ENCODE measurements at places on chromosomes 2 and 18. TPM values are rescaled to one million over a fixed set of nuclear protein-coding genes. Genes with fewer than 3 reads are reported as not detected.

Gene CROCC2
- 3.6 TPM for total RNA-seq

Gene ASPRV1
- total RNA-seq: 3.9 TPM

- H3K27me3 ChIP-seq: no peaks in the 10 kb centered on the region
- no peak for DNase-seq
- no peaks in the 10 kb centered on the region for H3K36me3 ChIP-seq
- no peak overlapping the region for H3K4me3 ChIP-seq
- no peak overlapping the region for H3K27ac ChIP-seq
These were observed 127.1 kb upstream of the CHAC2 start for GRCh38 chr2:53640466-53640865.

GRCh38 chr18:48308027-48308635 lies 101.1 kb downstream of the ZBTB7C start:
- no peaks in the 10 kb centered on the region for H3K36me3 ChIP-seq
- no peaks in the 10 kb centered on the region for H3K27me3 ChIP-seq
- DNase-seq: peak; percentile 57
- no peak overlapping the region for H3K4me3 ChIP-seq
- H3K4me1 ChIP-seq: peaks cover 31% of the 10 kb centered on the region
- H3K27ac ChIP-seq: no peak overlapping the region

DNA sequence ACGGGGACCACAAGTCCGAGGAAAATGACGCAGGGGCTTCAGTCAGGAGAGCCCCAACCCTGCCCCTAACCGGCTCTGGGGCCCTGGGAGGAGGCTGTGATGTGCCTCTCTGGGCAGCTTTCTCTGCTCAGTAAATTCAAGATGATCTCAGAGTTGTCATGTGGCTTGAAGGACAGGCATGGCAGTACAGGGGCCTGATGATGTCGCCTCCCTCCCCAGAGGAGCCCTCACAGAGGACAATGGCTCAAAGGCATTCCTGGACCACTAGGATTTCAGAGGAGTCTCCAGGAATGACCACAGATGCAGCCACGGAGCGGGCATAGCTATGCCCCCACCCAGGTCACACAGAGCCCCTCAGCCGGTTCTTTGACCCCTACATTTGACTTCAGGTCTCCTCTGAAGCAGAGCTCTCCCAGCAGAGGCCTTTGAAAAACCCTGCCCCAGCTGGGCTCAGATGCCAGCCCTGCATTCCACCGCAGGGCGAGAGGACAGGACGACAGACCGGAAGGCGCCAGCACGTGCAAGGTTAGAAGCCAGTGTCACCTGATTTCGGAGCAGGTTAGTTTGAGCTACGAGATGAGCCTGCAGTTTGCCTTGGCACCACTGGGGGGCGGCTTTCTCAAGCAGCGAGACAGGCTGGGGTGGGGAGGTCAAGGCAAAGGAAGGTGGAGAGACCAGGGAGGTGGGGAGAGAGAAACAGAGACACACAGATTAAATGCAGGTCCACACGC lies 39.2 kb downstream of the BIN1 start:
- DNase-seq: peak; percentile 90
- H3K27me3 ChIP-seq: no peaks in the 10 kb centered on the region
- peaks cover 94% of the 10 kb centered on the region for H3K36me3 ChIP-seq
- no peak overlapping the region for H3K4me3 ChIP-seq
- H3K27ac ChIP-seq: no peak overlapping the region
- peaks cover 99% of the 10 kb centered on the region for H3K4me1 ChIP-seq

- H3K36me3 ChIP-seq: peaks cover 8% of the 10 kb centered on the region
- H3K4me1 ChIP-seq: no peaks in the 10 kb centered on the region
- no peak overlapping the region for H3K4me3 ChIP-seq
- DNase-seq: no peak
- H3K27ac ChIP-seq: no peak overlapping the region
These were observed 53.2 kb downstream of the TAF4B start for GRCh38 chr18:26279428-26279827.

DNA sequence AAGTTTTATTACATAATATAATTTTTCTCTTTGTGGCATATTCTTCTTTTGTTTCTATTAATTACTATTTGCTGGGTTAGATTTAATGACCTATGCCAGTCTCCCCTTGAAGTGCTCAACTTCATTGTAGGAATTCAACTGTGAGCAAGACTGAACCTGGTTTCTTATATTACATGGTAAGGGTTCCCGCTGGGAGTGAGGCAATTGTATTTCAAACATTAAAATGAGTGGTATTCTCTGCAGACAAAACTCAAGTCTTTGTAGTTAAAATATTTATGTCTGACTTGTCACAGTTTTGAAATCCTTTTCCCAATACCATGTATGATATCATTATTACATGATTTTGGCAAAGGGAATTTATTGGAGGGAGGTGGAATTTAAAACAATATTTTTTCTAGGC lies 278.7 kb downstream of the GULP1 start:
- no peak overlapping the region for H3K4me3 ChIP-seq
- no peaks in the 10 kb centered on the region for H3K4me1 ChIP-seq
- H3K36me3 ChIP-seq: no peaks in the 10 kb centered on the region

DNA sequence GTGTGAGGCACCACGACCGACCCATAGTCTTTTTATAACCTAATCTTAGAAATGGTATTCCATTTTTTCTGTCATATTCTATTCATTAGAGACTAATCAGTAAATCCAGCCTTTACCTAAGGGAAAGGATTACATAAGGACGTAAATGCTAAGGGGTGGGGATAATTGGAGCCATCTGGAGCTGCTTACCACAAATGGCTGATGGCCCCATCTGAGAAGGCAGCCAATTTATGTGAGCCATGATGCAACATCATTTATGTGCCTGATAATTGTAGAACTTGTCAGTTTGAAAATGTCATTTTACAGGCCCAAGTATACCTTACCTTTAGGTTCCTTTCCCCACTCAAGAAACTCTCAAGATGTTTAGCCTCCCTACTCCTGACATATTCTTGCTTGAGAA lies 44.0 kb downstream of the ARHGEF33 start:
- H3K27me3 ChIP-seq: no peaks in the 10 kb centered on the region
- no peak overlapping the region for H3K27ac ChIP-seq
- no peak overlapping the region for H3K4me3 ChIP-seq
- DNase-seq: no peak

GRCh38 chr2:40329739-40330030 lies 122.2 kb downstream of the SLC8A1 start:
- H3K4me3 ChIP-seq: no peak overlapping the region
- no peaks in the 10 kb centered on the region for H3K36me3 ChIP-seq
- peaks cover 6% of the 10 kb centered on the region for H3K4me1 ChIP-seq
- no peaks in the 10 kb centered on the region for H3K27me3 ChIP-seq

Gene CXCR4
- 365 TPM for total RNA-seq

Gene M1AP
- 1.3 TPM for total RNA-seq

Gene OXER1
- total RNA-seq: 1.8 TPM

GRCh38 chr18:9337873-9338272 lies 3.3 kb downstream of the TWSG1 start:
- DNase-seq: no peak
- H3K4me1 ChIP-seq: peaks cover 19% of the 10 kb centered on the region
- H3K4me3 ChIP-seq: no peak overlapping the region
- no peak overlapping the region for H3K27ac ChIP-seq

- no peaks in the 10 kb centered on the region for H3K27me3 ChIP-seq
- H3K4me3 ChIP-seq: no peak overlapping the region
- H3K4me1 ChIP-seq: peaks cover 16% of the 10 kb centered on the region
- H3K36me3 ChIP-seq: peaks cover 9% of the 10 kb centered on the region
- no peak for DNase-seq
- no peak overlapping the region for H3K27ac ChIP-seq
These were observed 154.1 kb downstream of the BAZ2B start for GRCh38 chr2:159462201-159462785.

- H3K27me3 ChIP-seq: no peaks in the 10 kb centered on the region
- no peak overlapping the region for H3K4me3 ChIP-seq
- H3K36me3 ChIP-seq: peaks cover 19% of the 10 kb centered on the region
These were observed 32.3 kb upstream of the MPP4 start for GRCh38 chr2:201730651-201731285.

DNA sequence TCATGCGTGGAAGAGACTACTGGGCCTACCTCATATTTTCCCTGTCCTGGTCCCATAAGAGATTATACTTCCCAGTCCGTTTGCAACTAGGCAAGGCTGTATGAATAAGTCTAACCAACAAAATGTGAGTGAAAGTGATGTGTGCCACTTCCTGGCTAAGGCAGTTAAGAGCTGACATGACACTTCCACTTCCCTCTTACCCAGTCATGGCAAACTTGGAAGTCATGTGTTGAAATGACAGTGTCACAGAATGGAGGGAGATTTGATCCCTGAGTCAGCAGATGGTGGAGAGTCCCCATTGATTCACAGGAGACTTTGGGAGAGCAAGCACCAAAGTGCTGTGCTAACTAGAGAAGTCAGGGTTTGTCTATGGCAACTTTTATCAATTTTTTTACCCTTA lies 36.4 kb downstream of the TACR1 start:
- no peak overlapping the region for H3K27ac ChIP-seq
- no peaks in the 10 kb centered on the region for H3K36me3 ChIP-seq
- H3K27me3 ChIP-seq: no peaks in the 10 kb centered on the region
- H3K4me1 ChIP-seq: no peaks in the 10 kb centered on the region

GRCh38 chr2:108541451-108541850 lies 7.2 kb downstream of the LIMS1 start:
- no peaks in the 10 kb centered on the region for H3K27me3 ChIP-seq
- DNase-seq: no peak
- no peak overlapping the region for H3K27ac ChIP-seq

DNA sequence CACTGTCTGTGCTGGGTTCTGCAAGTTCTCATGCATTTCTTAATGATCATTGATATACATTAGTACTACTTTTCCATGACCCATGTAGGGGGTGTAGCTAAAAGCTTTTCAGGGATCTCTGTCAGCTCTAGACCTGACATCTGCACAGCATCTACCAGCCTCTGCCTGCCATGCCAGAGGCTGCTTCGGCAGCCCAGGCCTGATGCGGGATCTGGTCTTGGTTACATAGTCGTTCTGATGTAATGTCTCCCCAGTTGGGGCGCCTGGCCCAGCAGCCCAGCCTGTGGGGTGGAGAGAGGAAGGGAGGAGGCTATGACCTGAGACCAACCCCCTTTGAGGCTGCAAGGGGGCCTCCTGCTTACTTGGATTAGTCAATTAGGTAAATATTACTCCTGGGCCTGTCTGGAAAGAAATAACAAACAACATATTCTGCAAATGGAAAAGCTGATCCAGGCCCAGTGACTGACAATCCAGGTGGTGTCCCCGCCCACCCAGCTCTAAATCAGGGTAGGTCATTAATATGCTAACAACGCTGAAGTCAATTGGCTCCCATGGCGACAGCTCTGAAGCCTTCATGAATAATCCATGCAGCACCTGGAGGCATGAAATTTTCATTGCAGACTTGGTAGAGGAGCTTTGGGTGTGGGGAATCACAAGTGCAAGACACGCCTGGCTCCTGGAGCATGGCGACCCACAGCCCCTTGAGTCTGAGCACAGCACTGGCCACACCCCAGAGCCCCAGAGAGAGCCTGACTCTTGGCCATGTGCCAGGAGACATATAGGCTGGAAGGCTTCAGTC lies 575.3 kb downstream of the CMPK2 start:
- H3K27ac ChIP-seq: no peak overlapping the region
- no peak overlapping the region for H3K4me3 ChIP-seq
- no peaks in the 10 kb centered on the region for H3K27me3 ChIP-seq
- DNase-seq: no peak

- peaks cover 16% of the 10 kb centered on the region for H3K27me3 ChIP-seq
- peaks cover 11% of the 10 kb centered on the region for H3K4me1 ChIP-seq
- H3K36me3 ChIP-seq: no peaks in the 10 kb centered on the region
These were observed 11.1 kb upstream of the CYS1 start for GRCh38 chr2:10091182-10091888.

Gene KYNU
- total RNA-seq: 20.4 TPM

DNA sequence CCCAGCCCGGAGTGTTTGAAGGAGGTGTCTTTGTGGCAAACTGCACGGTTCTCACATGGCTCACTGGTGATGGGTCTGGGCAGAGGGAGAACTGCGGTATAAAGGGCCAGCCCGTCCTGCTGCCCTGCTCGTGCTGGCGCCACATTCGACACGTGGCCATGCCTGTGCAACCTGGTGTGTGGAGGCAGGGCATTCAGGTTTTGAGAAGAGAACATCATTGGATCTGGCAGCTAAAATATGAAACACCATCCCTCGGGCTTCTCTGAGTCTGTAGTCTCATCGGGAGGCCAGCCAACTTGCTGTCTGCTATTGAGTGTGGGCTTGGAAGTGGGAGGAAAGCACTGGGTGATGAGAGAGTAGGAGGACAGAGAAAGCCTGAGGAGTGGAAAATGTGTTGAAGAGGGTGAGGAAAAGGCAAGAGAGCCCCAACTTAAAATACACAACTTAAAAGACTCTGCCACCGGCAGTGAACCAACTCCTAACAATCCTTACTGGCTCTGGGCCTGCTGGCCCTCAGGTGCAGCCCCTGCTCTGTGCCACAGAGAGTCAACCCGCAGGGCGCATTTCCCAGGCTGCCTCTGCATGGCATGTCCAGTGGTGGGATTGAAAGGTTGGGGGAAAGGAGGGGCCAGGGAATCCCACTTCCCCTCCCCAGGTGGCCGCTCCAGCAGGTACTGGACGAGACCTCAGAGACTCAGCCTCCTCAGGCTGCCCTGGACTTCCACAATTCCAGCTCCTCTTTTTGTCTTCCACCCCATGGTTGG lies 112.7 kb upstream of the DLX2 start:
- no peaks in the 10 kb centered on the region for H3K4me1 ChIP-seq
- no peak overlapping the region for H3K27ac ChIP-seq
- no peak for DNase-seq
- H3K27me3 ChIP-seq: no peaks in the 10 kb centered on the region
- no peaks in the 10 kb centered on the region for H3K36me3 ChIP-seq
- H3K4me3 ChIP-seq: no peak overlapping the region

GRCh38 chr18:59239642-59240041 lies 19.7 kb downstream of the GRP start:
- no peak overlapping the region for H3K27ac ChIP-seq
- H3K36me3 ChIP-seq: no peaks in the 10 kb centered on the region
- H3K4me3 ChIP-seq: no peak overlapping the region

Gene POTEJ
- total RNA-seq: not detected

Gene TLX2
- not detected for total RNA-seq

DNA sequence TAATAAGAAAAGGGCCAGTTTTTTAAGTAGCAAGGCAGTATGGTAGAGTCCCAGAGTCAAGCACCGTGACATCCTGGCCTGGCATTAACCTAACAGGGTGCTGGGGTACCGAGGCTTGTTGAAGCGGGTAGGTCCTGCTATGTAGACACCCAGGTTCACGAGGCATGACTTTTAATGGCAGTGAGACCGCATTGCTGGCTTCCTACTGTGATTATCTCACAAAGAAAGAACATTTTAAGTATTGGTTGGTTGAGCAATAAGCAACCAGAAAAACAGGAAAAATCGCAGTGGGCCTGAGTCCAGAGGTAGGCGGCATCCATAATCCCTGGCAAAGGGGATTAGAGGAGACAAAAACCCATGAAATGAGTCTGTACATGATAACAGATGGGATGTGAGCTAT lies 927.9 kb upstream of the ACVR2A start:
- H3K27ac ChIP-seq: no peak overlapping the region
- H3K4me1 ChIP-seq: no peaks in the 10 kb centered on the region
- no peak for DNase-seq
- H3K27me3 ChIP-seq: no peaks in the 10 kb centered on the region
- H3K36me3 ChIP-seq: no peaks in the 10 kb centered on the region
- H3K4me3 ChIP-seq: no peak overlapping the region
